ENCODE measurements at places on chromosomes 2 and 18.

DNA sequence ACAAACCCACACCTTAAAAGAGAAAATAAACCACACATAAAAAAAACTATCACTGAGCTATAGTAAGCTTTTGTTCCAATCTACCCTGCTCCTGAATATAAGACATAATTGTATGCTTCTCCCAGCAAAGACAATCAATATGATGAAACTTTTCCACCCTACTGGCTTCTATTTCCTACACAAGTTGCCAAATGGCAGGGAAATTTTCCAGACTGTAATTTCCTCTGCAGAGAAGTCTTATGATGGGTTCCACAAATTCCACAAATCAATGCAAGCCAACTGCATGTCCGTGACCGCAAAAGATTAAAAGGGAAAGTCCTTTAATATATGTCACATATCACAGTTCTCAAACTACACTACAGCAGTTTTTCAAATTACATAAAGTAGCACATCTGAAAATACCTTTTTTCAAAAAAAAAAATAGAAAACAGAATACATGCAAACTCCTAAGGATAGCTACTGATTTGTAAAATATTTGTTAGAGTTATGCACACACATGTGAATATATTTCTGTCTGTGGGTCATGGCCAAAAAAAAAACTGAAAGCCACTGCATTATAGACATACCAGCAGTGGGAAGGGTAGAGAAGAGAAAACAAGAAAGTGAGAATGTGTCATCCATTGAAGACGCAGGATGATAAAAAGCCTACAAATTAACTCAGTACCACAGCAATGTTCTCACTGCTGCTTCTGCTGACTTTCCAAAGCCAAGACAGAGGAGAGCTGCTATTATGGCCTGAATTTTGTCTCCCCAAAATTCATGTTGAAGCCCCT lies 61.4 kb downstream of the RPL31 start:
- peaks cover 36% of the 10 kb centered on the region for H3K4me1 ChIP-seq
- H3K27me3 ChIP-seq: no peaks in the 10 kb centered on the region
- H3K4me3 ChIP-seq: no peak overlapping the region
- no peak for DNase-seq
- H3K27ac ChIP-seq: peak overlapping the region; percentile 79
- H3K36me3 ChIP-seq: peaks cover 14% of the 10 kb centered on the region

DNA sequence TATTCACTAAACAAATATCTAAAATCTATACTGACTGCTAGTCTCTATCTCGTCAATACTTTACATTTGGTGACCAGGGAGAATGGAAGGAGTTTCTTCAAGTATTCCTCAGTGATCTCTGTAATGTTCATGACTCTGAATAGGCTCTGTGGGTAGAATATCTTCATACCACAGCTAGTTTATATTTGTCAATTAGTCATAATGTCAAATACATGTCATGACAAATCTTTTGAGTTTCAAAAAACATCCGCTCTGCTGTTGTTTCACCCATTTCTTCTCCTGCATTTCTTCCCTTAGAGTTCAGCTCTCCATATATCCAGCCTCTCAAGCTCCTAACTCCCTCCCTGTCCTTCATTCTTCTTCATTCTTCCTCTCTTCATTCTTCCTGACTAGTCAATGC lies 206.5 kb upstream of the FANCL start:
- no peak overlapping the region for H3K4me3 ChIP-seq
- H3K27me3 ChIP-seq: no peaks in the 10 kb centered on the region
- H3K27ac ChIP-seq: no peak overlapping the region
- H3K4me1 ChIP-seq: peaks cover 12% of the 10 kb centered on the region
- no peaks in the 10 kb centered on the region for H3K36me3 ChIP-seq

- no peak for DNase-seq
- H3K27ac ChIP-seq: peak overlapping the region; percentile 79
- peaks cover 3% of the 10 kb centered on the region for H3K27me3 ChIP-seq
These were observed 183.9 kb downstream of the LPIN1 start for GRCh38 chr2:11930211-11930761.

GRCh38 chr2:42296226-42296625 lies 64.8 kb downstream of the COX7A2L start:
- no peak for DNase-seq
- H3K27me3 ChIP-seq: no peaks in the 10 kb centered on the region
- H3K36me3 ChIP-seq: peaks cover 53% of the 10 kb centered on the region
- no peaks in the 10 kb centered on the region for H3K4me1 ChIP-seq

GRCh38 chr2:224952936-224953657 lies 89.2 kb downstream of the DOCK10 start:
- H3K27ac ChIP-seq: no peak overlapping the region
- DNase-seq: no peak
- H3K36me3 ChIP-seq: no peaks in the 10 kb centered on the region
- no peaks in the 10 kb centered on the region for H3K4me1 ChIP-seq
- H3K27me3 ChIP-seq: peaks cover 7% of the 10 kb centered on the region

- DNase-seq: no peak
- no peaks in the 10 kb centered on the region for H3K36me3 ChIP-seq
- H3K27ac ChIP-seq: no peak overlapping the region
- no peak overlapping the region for H3K4me3 ChIP-seq
- H3K27me3 ChIP-seq: no peaks in the 10 kb centered on the region
These were observed 475.6 kb upstream of the CWC22 start for GRCh38 chr2:180482696-180483095.

DNA sequence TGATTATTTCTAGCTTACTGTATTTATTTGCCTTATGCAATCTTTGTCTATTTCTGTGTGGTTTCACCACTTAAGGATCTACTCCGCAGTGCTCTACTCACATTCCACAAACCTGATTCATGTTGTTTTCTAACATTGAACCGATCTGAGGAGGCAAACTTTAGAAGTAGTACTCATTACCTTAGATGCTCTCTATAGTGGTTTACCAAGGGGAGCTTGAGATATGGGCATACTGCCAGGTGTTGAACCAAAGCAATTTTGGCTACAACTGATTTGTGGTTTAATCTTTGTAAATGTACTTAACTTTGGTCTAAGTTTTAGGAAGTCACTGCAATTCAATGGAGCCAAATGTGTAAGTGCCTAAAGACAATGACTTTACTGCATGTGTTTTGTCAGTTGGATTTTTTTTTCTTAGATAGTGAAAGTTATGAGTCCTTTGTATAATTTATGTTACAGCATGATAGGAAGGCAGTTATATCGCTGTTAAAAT lies 50.1 kb downstream of the MAP2 start:
- no peak overlapping the region for H3K27ac ChIP-seq
- H3K36me3 ChIP-seq: peaks cover 5% of the 10 kb centered on the region
- DNase-seq: no peak
- H3K4me3 ChIP-seq: no peak overlapping the region

- no peak for DNase-seq
- H3K27me3 ChIP-seq: peaks cover 68% of the 10 kb centered on the region
- H3K27ac ChIP-seq: no peak overlapping the region
- no peak overlapping the region for H3K4me3 ChIP-seq
- no peaks in the 10 kb centered on the region for H3K36me3 ChIP-seq
These were observed 3.8 kb upstream of the STEAP3 start for GRCh38 chr2:119219873-119220272.

- H3K4me1 ChIP-seq: peaks cover 27% of the 10 kb centered on the region
- H3K36me3 ChIP-seq: peaks cover 88% of the 10 kb centered on the region
- peak overlapping the region; percentile 83 for H3K27ac ChIP-seq
These were observed 14.1 kb downstream of the SKA1 start for GRCh38 chr18:50388988-50389387.
